ENCODE measurements at places on chromosomes 16 and 17.

- DNase-seq = no peak
Measured at GRCh38 chr16:2533912-2534311, 2.7 kb upstream of the CEMP1 start.

GRCh38 chr17:5585836-5586521 is 1.7 kb upstream of the NLRP1 start:
- DNase-seq = no peak

GRCh38 chr16:28597692-28598261 is 927 bp upstream of the SULT1A2 start:
- no peak for DNase-seq

DNA sequence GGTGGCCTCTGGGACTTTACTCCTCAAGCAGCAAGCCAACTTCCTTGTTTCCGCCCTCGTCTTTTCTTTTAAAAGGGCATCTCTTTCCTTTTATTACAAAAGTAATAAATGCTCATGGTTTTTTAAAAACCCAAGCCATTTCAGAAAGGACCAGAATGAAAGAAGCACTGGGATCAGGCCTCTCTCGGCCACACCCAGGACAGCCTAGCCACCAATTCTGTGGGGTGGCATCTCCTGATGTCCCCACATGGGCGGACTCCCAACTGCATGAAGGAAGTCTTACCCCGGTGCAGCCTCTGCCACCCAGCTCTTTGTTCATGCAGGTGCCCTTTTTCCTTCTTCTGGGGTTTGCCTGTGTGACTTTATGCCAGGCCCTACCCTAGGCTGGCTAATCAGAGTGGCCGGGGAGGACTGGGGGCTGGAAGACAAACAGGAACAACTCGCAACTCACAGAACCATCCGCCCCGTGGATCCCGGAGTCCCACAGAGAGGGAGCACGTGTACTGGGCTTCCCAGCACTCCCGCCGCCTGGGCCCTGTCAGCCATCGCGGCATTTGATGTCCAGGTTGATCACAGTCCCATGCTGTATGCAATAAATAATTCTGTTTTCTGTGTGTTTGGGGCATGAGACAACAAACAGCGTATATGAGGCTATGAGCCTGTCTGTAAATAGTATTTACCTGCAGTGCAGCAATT is 2.6 kb upstream of the RASD1 start:
- DNase-seq = no peak

All from gastrocnemius medialis (tissue), 4 donors.